Bronchial epithelial cell (primary cell): ENCODE measurements at places on chromosomes 16 and 17. TPM values are rescaled to one million over a fixed set of nuclear protein-coding genes. Genes with fewer than 3 reads are reported as not detected.

DNA sequence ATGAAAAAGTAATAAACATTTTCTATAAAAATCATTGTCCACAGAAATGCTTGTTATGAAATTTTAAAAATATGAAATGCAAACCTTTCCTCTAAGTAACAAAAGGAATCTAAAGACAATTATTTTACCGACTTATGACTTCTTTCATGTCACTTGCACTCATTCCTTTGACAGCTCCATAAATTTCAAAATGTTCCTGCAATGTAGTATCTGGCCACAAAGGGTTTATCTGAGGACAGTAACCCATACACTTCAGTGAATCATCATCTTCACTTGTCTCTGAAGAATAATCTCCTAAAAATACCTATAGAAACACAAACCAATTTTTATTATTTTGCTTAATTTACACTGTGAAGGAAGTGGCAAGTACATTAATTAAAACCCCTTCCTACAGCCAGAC lies 25.6 kb upstream of the ABCA10 start:
- DNase-seq, result no peak

DNA sequence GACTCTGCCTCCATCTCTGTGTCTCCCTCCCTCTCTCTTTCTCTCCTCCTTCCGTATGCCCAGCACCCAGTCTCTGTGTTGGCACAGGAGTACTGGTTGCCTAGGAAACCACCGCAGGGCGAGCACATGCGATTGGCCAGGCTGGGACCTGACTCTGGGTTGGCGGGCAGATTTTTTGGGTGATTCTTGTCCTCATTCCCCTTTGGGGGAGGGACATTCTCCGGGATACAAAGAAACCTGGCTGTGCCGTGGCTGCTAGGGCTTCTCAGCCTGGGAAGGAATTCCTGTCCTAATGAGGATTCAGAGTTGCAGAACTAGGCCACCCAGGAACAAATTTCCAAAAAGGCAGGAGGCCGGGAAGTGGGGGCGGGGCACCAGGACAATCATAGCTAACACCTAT lies 168.9 kb downstream of the SHISA9 start:
- DNase-seq, result no peak

DNA sequence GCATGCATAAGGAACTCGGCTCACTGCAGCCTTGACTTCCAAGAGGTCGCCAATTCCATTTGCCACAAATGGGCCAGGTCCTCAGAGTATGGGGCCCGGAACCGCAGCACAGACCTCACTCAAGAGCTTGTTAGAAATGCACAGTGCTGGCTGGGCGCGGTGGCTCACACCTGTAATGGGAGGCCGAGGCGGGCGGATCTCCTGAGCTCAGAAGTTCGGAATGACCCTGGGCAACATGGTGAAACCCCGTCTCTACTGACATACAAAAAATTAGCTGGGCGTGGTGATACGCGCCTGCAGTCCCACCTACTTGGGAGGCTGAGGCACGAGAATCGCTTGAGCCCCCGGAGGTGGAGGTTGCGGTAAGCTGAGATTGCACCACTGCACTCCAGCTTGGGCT lies 19.6 kb upstream of the N4BP1 start:
- no peak for DNase-seq

- DNase-seq, result no peak
Measured at GRCh38 chr17:17077861-17078732, 35.8 kb downstream of the MPRIP start.

MT4 gene
- not detected in 2 replicates for total RNA-seq

DCAF7 gene
- total RNA-seq, result 9.5 and 10.6 TPM in 2 replicates
